ENCODE measurements at places on chromosomes 12 and 14.

DNA sequence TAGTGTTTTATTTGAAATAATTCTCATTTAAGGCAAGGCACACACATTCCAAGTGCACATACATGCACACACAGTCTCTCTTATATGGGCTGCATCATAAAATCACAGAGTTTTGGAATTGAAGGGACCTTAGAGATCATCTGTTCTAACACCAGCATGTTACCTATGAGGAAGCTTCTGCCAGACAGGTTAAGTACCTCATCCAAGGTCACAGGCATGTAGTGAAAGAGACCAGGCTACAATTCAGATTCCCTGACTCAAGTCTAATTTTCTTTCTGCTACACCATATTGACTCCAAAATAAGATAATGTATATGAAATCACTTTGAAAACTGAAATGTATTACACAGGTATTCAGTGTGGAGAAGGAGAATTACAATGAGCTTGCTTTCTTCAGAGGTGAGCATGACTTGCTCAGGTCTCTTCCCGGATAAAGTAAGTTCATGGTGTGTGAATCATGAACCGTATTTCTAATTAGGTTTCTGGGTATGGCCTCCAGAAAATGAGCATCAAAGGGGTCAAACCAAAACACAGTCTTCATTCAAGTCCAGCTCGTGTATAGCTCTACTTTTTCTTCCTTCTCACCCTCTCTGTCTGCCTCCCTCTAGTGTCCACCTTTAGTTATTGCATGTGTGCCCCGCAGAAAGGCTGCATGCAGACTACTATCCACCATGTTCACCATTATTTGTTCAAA is 411.9 kb downstream of the FUT8 start:
- peak; percentile 64 for DNase-seq

- DNase-seq = no peak
Measured at GRCh38 chr14:36320897-36321381, 502 bp upstream of the MBIP start.

DNA sequence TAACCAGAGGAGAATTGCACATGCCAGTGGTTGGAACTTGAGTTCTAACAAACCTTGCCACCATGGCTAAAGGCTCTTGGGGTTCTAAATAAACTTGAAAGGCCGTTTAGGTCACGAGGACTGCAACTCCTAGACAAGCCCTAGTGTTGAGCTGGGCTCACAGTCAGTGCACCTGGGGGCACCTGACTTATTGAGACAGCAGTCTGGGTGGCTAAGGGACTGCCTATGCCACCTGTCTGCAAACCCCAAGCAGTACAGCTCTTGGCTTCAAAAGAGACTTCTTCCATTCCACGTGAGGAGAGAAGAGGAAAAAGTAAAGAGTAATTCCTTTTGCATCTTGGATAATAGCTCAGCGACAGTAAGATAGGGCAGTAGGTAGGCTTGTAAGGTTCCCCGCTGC is 765.6 kb upstream of the FOXG1 start:
- no peak for DNase-seq

- no peak for DNase-seq
Measured at GRCh38 chr12:117481470-117481869, 120.0 kb upstream of the NOS1 start.

GRCh38 chr12:46675736-46676135 is 150.1 kb downstream of the SLC38A4 start:
- no peak for DNase-seq

DNA sequence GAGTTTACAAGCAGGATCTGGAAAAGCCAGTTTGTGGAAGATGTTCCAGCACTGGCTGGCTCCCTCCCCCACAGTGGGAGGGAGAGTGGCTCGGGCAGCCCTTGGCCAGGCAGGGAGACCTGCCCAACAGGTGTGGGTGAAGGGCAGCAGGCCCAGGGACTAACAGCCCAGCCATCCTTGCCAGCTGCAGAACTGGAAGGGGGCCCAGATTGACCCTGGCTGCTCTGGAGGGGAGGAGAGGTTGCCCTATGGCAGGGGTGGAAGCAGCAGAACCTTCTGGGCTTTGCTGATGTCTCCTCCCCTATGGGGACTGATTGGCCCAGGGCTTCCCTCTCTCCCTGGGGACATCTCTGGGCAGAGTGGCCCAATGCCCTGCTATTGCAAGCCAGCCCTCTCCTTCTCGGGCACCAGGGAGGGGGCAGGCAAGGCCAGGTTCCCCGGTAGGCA is 20.5 kb downstream of the IRF2BPL start:
- no peak for DNase-seq

DNA sequence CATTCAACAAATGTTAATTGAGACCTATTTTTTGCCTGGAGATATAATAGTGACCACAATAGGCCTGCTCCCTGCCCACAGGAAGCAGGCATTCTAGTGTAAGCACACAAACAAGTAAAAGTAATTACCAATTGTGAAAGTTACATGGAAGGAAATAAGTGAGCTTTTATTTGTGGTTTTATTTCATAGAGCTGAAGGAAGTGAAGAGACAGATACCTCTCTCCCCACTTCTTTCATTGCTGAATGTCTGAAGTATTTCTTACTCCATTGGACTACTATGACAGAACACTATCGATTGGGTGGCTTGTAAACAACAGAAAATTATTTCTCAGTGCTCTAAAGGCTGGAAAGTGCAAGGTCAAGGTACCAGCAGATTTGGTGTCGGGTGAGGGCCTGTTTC is 183.5 kb downstream of the PRKCH start:
- no peak for DNase-seq

DNA sequence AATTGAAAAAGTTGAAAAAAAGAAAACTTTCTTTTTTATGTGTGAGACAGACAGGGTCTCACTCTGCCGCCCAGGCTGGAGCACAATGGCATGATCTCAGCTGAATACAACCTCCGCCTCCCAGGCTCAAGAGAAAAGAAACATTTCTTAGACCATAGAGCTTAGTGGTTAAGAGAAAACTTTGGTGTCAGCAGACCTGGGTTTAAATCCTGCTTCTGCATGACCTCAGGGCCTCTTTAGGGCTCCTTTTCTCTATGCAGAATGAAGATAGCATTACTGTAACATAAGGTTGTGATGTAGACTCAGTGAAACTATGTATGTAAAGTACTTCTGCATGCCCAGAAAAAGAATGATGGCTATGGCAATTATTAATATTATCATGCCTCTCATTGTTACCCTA is 104.7 kb upstream of the NUDT4 start:
- DNase-seq = no peak

DNA sequence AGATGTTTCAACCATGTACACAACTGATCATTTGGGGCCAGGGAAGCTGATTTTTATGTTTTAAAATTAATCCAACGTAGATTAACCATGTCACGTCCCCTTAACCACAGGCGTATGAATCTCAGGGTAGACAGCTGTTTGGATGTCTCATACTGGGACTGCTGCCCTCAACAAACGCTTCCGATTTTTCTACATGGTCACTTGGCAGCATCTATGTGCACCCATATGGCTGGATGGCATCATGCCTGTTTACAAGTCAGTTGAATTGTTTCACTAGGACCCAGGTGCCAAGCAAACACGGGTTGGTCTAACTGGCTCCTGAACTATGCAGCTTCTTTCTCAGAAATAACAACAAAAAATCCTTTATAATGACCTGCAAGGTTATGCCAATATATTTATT is 393.8 kb downstream of the NPAS3 start:
- peak; percentile 14 for DNase-seq

DNA sequence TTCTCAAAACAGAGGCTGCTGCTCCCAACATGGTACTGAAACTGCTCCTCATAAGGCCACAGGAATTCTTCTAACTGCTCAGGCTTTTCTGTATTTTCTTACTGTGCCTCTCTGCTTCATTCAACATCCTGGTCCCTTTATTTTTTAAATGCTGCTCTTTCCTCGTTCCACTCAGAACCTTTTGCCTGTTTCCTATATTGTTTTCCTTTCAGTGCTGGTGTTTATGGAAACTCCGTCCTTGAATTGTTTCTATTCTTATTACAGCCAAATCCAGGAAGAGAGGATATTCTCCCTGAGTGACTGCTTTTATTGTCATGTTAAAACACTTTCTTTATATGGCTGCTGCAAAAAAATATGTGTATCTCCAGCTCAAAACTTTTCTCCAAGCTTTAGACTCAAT is 173.0 kb upstream of the E2F7 start:
- no peak for DNase-seq

DNA sequence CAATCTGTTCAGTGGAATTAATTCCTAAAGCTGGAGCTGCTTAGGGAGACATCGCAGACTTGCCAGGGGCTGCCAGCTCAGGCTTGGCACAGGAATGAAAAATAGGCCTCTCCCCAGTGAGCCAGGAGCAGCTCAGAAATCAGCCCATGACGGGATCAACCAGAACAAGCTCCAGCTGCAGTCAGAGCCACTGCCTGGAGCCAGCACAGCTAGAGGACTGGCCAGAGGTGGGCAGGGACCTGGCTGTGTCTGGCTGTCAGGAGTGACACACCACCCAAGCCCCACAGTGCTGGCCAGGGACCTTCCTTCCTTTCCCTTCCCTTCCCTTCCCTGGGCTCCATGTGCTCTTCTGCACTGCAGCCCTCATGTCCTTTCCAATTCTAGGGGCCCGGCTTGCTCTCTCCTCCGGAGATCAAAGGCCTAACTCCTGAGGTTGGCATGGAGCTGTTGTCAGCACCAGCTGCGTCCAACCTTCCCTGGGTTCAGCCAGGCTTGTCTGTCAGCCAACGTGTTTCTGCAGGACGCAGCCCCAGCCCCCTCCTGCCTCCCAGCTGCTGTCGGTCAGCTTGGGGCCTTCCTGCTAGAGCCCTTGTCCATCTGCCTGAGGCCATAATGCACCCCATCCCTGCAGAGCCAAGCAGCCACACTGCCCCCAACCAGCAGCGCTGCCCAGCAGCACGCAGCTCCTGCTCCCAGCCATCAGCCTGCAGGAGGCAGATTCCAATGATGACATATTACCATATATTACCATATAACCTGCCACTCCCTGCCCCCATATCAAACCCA is 149.3 kb downstream of the CALM1 start:
- no peak for DNase-seq

GRCh38 chr14:53128303-53129028 is 24.7 kb downstream of the DDHD1 start:
- no peak for DNase-seq

GRCh38 chr14:50697659-50698290 is 29.7 kb upstream of the SAV1 start:
- no peak for DNase-seq

GRCh38 chr12:62848418-62848817 is 86.5 kb downstream of the PPM1H start:
- no peak for DNase-seq

DNA sequence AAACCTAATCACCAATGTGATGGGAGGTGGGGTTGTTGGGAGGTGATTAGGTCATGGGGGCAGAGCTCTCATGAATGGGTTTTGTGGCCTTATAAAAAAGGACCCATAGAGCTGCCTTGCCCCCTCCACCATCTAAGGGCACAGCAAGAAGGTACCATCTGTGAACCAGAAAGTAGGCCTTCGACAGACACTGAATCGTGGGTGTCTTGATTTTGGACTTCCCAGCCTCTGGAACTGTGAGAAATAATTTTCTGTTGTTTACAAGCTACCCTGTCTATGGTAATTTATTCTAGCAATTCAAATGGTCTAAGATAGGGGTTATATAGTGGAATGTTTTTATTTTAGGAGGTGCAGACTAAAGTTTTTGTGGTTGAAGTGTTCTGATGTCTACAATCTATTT is 7.9 kb upstream of the SLC10A1 start:
- DNase-seq = no peak

DNA sequence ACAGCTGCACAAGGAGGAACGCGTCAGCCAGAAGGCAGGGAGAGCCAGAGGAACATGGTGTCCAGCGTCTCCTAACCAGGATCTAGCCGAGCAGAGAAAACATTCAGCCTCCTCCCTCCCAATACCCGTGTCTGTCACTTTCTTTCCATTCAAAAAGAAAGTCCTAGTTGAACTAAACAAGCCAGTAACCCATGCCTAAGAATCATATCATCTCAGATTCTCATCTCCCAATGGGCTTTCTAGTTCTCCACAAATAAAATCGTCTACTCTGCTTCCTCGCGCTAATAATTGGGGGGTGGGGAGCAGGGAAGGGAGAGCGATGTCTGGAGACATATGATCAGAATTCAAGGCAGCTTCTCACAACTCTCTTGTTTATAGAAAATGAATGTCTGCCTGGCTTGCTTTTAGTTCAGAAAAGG is 7.4 kb downstream of the NKX2-1 start:
- DNase-seq = no peak

DNA sequence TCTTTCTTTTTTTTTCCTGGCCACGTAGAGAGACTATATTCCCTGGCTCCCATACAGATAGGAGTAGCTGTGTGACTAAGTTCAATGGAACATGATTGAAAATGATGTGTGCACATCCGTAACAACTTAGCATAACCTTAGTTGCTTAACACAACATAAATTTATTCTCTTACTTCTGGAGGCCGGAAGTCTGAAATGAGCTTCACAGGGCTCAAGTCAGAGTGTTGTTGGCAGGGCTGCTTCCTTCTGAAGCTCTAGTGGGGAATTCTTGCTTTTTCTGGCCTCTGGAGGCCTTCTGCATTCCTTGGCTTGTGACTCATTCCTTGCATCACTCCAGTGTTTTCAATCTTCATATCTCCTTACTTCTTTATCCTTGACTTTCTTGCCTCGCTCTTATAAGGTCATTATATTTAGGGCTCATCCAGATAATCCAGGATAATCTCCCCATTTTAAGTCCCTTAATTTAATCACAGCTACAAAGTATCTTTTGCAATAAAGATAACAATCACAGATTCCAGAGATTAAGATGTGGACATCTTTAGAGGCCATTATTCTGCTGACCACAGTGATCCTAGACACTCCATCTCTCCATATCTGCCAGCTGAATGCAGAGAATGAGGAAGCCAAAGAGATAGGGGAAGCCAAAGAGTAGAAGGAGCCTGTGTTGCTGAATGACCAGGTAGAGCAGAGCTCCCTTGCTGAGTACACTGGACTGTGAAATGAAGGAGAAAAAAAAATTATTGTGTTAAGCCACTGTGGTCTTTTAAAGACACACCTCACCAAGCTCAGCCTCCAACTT is 21.0 kb upstream of the SNX6 start:
- DNase-seq = no peak

GRCh38 chr12:70948236-70948975 is 27.9 kb upstream of the PTPRR start:
- DNase-seq = no peak

DNA sequence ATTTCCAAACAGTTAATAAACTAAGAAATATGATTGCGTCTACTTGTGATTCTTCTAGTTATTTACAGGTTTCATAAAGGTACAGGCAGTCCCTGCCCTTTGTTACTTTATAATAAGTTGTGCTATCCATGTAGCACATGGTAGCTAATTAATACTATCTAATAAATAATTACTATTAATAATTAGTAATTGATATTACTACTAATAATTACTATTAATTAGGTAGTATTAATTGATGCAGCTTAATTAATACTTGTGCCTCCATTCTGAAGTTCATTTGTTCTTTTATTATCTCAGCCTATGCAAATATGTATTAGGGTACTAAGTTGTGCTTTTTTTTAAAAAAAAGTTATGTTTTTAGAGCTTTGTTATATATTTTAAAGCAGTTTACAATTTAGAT is 92.3 kb upstream of the TRHDE start:
- no peak for DNase-seq

All from frontal cortex (tissue), 4 donors.